ENCODE measurements at places on chromosomes 16 and 17.
A peak's percentile ranks its signal among the peaks of the same experiment; 100 is the strongest.

- DNase-seq: peak; percentile 38
Observed at GRCh38 chr16:87706278-87707000, 59.3 kb downstream of the KLHDC4 start.

DNA sequence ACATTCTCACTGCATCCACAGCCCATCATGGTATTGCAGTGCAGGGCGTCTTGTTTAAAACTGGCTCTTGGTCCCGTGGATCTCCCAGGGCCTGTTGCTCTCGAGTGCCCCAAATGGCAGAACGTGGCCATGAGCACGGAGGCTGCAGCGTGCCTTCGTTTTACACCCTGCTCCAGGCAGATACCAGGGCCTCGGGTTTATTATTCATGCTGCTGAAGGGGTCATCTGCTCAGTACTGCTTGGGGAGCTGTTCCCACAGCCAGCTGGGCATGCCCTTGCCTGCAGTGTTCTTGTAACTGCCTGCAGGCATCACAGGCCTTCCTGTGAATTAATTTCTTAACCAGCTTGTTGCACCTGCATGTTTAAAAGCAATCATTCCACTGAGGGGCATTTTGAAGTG, 129.7 kb upstream of the CHMP6 start:
- DNase-seq: no peak

- DNase-seq: no peak
Observed at GRCh38 chr16:25176136-25176535, 40.6 kb upstream of the AQP8 start.

GRCh38 chr17:81527591-81528383, at the start of gene FSCN2:
FSCN2 (plus strand) TSS chr17:81528377; CDS start chr17:81528532, 155 bp downstream.
- no peak for DNase-seq

DNA sequence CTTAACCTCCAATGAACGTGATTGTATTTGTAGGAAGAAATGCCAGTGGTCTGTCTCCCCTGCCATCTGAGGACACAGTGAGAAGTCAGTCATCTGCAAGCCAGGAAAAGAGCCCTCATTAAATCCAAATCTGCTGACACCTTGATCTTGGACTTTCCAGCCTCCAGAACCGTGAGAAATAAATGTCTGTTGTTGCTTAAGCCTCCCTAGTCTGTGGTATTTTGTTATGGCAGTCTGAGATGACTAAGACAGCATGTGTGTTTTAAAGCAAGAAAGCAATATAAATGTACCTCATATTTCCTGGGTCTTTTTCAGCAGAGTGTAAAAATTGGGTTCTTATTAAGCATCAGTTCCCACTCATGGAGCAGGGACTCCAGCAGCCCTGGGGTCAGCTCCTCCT, 177.9 kb upstream of the NLRP1 start:
- DNase-seq: no peak

- peak; percentile 42 for DNase-seq
Observed at GRCh38 chr17:28702026-28702751, 9.5 kb downstream of the PROCA1 start.

- DNase-seq: no peak
Observed at GRCh38 chr17:44693609-44694008, 4.0 kb upstream of the CCDC43 start.

DNA sequence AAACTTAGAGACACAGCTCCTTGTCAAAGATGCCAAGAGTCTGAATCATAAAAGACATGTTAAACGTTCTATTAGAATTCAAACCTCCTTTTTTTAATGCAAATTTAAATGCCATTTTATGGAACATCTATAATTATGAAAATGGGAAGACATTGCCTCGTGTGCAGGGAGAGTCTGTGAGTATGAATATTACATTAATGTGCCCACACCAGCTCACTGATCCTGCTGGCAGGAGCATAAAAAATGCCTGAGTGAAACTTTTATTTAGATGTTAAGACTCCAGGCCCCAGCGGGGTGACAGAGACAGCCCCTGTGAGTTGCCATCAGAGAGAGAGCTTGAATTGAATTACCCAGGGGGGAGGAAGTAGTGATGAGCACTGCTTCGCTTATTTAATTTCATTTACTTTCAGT, 84.8 kb downstream of the SNX11 start:
- DNase-seq: no peak

- DNase-seq: no peak
Observed at GRCh38 chr17:80061421-80061820, 25.0 kb downstream of the CCDC40 start.

Data from NCI-H2081 (cell line).